ENCODE measurements at places on chromosomes 4 and X.

DNA sequence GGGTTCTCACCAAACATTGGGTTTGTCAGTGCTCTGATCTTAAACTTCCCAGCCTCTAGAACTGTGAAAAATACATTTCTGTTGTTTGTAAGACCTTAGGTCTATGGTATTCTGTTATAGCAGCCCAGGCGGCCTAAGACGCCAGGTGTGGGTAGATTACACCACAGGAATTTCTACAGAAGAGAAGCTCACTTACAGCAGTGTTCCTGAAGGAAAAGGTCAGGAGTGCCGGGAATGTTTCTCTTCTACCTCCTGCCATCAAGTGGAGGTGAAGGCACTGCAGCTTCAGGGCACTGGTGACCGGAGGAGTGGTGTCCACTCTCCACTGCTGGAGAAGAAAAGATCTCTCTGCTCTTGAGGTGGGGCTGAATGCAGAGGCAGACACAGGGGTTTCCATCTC, 45.7 kb downstream of the FHDC1 start:
- DNase-seq = no peak

DNA sequence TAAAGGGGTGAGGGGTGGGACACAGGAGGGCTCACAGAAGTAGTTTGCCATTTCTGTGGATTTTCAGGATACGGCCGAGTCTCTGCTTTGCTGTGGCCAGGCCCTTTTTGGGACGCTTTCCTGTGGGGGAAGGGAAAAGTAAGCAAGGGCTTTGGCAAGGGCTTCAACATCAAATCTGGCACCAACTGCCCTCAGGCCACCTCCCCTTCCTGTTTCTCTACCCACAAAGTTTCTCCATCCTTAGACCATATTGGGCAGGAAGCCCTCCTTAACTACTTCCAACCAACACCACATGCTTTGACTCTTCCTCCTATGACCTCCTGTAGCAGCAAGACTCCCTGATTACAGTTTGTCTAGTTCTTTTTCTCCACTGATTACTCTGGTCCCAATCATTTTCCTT, 105.1 kb downstream of the PHF8 start:
- DNase-seq = no peak

- DNase-seq = peak; percentile 60
Observed at GRCh38 chrX:110853610-110854009, 58.0 kb upstream of the CHRDL1 start.

GRCh38 chr4:139786494-139787354, 121.1 kb downstream of the MGST2 start:
- no peak for DNase-seq

- no peak for DNase-seq
Observed at GRCh38 chr4:41992967-41993857, 2.9 kb downstream of the SLC30A9 start.

DNA sequence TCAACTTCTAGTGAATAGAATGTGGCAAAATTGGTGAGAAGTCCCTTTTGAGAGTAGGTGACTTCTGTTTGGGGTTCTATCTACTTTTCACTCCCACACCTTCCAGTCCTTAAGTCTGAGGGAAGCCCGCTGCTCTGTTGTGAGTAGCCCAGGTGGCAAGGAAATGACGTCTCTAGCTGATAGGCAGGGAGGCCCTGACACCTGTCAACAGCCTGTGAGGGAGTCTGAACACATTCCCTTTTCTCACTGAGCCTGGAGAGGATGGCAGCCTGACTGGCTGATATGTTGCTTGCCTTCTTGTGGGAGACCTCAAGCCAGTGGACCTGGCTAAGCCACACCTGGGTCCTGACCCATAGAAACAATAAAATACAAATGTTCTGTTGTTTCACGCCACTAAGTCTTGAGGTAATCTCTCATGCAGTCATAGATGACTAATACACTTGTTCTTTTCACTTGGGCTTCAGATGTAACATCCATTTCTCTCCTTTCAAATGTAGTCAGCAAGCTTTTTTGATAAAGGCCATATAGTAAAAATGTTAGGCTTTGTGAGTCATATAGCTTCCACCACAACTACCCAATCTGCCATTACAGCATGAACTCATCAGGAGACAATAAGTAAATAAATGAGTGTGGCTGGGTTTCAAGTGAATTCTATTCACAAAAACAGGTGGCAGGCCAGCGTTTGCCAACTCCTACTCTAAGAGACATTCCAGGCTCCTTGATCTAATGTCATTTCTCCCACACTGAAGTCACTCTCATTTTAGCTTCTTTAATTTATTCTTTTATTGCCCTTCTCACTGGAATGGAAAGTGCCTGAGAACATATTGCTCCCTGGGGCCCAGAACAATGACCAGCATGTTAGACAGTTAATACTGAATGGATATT, 265.1 kb upstream of the MAD2L1 start:
- no peak for DNase-seq

DNA sequence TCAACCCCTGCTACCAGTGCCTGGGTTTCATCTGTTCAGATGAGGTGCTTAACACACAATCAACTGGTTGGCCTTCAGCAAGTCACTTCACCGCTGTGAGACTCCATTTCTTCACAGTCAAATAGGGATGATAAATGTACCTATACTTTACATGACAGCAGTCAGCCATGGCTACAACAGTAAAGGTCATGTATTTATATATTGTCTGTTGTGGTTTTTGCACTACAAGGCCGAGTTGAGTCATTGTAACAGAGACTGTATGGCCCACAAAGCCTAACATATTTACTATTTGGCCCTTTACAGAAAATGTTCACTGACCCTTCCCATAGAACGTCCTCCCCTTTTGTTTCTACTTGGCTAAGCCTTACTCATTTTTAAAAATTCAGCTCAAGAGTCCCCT, 404.6 kb upstream of the F9 start:
- DNase-seq = no peak

DNA sequence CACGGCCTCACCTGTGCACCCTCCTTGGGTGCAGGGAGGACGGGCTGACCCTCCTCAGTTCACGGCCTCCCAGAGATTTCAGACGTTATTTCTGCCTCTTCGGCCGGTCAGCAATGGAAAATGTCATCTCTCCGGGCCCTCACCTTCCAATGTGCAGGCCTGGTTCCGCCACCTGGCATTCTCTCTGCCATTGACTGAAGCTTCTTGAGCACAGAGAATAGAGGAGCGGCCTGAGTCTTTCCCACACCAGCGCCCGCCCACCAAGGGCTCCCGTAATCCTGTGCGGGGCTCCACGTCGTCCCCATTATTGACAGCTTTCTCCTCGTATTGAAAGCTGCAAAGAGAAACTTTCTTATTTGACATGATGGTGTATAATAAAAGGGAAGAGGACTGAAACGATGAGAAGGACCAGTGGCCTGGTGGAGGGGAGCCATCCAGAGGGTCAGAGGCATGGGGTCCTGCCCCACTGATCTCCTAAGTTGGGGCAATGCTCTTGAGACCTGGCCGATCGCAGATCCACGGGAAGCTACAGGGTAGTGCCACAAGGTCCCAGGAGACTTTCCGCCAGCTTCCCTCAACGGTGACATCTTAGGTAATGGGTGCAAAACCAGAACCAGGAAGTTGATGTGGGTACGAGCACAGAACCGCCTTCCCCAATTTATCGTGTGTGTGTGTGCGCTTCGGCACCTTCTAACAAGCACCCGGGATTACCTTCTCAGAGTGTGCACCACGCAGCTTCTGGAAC, 20.6 kb downstream of the HTRA3 start:
- DNase-seq = no peak

DNA sequence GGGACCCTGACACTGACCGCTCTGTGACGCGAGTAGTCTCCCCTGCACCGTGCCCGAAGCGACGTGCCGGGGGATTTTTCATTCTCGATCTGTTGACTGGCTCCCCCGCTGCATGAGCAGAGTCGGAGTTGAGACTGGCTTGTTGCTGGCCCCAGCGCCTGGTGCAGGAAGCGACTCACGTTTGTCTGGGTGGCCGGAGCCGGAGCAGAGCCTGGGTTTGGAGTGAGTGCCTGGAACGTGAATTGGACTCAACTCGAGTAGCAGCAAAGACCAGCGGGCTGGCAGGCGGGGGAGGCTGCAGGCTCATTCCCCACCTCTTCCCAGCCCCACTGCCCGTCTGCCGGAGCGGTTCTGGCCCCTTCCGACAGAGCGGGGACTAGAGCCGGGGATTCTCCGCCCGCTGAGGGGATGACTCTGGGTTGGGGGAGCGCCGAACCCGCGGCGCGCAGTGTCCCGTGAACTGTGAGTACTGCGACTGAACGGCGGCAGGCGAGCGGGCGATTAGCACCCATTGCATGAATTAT, 554 bp downstream of the PCDH7 start:
- peak; percentile 20 for DNase-seq

- no peak for DNase-seq
Observed at GRCh38 chrX:23312136-23312535, 22.5 kb upstream of the PTCHD1 start.

DNA sequence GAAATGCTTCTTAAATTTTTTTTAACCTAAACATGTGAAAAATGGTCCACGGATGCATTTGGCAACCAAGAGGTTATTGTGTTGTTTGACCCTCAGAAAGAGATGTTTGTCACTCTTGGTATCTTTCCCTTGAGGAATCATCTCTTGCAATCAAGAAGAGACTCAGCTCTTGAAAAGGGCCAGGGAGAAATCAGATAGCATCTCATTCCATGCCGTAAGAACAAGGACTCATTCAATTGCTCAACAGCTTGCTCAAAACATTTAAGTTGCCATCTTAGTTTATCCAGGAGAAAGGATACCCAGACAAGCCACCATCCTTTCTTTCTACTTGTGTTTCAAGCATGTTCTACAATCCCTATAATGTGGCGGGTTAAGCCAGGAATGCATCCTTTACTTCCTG, 209.5 kb upstream of the LNX1 start:
- DNase-seq = no peak

DNA sequence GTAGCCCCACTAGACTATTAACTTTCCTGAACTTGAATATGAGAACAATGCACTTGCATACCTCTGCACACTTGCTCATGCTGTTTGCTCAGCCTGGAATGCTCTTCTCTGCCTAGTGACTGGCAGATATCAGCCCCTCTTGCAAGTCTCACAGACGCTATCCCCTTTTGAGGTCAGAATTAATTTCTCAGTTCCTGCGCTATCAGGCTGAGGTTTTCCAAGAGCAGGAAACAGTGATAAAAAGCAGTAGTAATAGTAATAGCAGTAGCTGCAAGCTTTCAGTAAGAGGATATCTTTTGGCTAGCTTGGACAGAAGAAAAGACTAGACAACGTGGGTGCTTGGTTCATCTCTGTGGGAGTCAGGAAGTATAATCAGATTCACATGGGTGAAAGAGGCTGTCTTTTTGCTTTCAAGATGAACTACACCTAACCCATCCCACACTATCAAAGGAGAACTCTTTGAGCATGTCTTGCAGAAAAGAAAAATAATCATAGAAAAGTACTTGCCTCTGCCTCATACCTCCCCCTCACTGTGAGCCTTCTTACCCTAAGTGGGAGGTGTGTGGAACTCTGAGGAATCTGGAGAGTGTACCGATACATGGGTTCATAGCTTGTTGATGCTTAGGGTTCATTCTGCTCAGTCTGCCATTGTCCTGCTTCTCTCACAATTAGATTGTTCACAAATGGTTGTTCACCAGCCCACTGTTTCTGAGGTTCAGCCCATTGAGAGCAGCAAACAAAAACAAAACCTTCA, 11.3 kb upstream of the DRP2 start:
- DNase-seq = no peak

DNA sequence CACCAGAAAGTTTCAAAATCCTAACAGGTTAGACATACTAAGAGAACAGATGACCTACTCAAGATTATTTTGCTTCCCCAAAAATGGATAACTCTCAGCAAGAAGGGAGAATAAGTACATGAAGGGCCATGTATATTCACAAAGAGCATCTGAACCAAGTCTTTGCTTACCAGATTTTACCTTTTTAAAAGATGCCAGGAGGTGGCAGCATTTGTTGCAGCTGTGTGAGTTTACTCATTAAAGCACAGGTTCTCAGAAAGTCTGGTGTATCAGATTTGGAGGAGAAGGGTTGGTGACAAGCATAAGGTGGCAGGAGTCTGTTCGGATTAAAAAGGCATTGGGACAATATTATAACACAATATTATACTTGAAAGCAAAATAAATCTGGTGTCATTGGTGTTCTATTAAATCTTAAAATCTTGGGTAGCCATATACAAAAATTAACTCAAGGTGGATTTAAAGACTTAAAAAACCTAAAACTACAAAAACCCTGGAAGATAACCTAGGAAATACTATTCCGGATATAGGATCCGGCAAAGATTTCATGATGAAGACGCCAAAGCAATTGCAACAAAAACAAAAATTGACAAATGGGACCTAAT, 51.3 kb upstream of the NFKB1 start:
- DNase-seq = peak; percentile 72

DNA sequence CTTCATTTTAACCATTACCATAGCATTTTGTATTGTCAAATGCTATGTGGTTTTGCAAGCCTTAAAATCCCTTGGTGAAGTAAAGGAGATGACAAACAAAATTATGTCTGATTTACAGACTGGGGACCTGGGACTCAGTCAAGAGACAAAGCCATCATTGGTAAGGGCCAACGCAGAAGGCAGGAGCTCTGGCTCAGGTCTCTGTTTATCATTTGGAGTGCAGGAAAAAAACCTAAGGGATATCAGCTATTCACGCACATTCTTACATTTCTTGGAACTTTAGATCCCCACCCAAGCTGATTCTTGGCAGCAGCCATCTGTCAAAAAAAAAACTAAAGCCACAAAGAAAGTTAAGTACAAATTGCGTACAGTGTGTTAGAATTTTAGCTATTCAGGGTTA, 731.9 kb downstream of the STPG2 start:
- no peak for DNase-seq

DNA sequence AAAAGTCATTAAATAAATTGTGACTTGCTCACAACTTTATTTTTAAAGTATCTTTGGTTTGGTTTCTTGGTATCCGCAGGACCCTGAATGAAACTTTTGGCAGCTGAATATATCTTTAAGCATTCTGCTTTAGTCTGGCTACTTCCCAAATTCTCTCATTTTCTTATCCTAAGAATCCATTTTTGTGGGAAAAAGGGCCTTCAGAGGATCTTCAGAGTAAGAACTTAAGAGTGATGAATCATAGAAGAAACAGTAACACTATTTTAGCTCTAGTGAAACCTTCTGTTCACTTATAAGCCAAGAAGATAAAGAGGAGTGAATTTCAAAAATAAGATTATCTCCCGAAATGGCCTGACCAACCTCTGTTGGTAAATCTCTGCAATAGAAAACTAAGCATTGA, 540.6 kb upstream of the MAGEB18 start:
- DNase-seq = no peak

DNA sequence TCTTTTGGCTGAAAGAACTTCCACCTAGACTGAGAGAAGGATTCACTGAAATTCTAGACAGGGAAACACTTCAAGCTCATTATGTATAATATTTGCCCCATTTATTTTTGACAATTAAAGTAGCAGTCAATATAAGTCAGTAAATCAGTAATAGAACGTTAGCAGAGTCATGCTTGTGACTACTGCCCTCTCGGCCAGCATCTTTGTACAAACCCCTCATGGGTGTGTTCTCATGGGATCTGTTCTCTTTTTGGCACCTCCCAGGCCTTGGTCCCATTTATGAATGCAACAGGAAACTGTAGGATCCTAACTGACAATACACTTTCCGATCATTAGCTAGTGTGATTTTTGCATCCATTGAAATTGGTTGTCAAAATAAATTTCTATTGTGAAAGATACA, 2.9 kb downstream of the MSL3 start:
- DNase-seq = no peak

Data from NCI-H1092 (cell line).